SJCRH30 (cell line): ENCODE measurements at places on chromosomes 3 and 15.

DNA sequence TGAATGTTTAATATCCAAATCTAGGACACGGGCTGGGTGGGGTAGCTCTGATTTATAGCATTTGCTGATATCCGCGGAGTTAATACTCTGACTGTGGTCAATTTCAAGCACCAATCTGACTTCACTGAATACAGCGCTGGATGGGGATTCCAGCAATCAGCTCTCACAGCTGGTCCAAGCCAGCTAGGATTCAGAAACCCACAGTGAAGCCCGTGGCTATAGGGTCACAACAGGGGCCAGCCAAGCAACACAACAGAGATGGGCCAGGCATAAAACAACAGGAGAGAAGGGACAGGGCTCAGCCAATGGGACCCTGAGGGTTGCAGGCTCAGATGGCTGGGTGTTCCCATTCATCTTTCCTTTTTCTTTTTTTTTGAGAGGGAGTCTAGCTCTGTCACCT is 5.4 kb upstream of the LMAN1L start:
- DNase-seq: no peak

- DNase-seq: no peak
Measured at GRCh38 chr3:75218577-75218976, 445.6 kb upstream of the FRG2C start.

GRCh38 chr3:61730056-61730455 is 168.7 kb downstream of the PTPRG start:
- DNase-seq: peak; percentile 23

GRCh38 chr3:8900869-8901268 is 62.4 kb downstream of the RAD18 start:
- DNase-seq: no peak

- DNase-seq: no peak
Measured at GRCh38 chr15:74367296-74367854, at the start of gene CYP11A1. Gene CYP11A1 (minus strand): TSS chr15:74367646. CDS start chr15:74367585, 61 bp downstream.

DNA sequence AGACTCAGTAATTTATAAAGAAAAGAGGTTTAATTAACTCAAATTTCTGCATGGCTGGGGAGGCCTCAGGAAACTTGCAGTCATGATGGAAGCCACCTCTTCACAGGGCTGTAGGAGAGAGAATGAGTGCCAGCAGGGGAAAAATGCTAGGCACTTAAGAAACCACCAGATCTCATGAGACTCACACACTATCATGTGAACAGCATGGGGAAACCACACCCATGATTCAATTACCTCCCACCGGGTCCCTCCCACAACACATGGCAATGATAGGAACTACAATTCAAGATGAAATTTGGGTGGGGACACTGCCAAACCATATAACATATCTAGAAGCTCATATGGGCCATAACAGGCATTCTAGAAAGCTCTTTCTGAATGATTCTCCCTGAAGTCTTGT is 190.3 kb downstream of the WNT5A start:
- no peak for DNase-seq

DNA sequence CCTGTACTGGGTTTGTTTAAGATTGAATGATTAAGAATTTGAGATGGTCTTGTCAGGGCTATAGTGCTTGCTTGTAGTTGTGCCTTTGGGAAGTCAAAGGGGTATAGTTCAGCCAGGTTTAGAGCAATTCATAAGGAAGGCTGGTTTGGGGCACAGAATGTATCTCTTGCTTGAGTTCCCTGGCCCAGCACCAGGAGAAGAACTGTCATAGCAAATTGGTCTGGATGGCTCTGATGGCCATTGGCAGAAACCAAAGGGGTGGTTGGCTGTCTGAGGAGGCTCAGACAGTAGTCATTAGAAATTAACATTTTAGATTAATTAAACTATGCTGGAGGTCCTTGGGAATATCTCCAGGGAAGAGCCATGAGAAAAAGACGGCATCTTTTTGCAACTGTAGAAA is 25.4 kb upstream of the OTOL1 start:
- no peak for DNase-seq

DNA sequence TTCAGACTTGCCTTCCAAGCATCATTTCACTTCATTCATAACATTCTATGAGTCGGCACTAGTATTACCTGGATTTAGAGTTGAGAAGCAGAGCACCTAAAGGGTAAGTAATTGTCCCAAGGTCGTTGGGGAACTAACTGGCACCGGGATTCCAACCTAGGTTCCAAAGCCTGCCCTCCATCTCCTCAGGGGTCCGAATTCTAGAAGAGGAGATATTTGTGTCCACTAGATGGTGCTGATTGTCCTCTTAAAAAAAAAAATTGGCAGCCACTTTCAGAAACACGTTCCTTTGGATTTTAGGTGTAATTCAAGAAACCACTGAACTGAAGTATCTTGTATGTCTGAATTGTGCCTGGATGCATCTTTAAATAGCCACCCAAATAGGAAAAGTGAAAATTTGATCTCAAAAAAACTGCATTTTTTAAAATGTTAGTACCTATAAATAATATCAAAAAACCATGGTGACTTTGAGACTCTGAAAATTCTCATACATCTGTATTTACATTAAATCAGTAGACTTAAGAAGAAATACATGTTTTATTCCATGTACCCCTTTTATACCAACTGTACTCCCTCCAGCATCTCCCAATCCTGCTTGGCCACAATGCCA is 3.9 kb upstream of the FSIP1 start:
- DNase-seq: peak; percentile 16

GRCh38 chr15:89905846-89906378 is 6.8 kb downstream of the ARPIN start:
- DNase-seq: no peak

DNA sequence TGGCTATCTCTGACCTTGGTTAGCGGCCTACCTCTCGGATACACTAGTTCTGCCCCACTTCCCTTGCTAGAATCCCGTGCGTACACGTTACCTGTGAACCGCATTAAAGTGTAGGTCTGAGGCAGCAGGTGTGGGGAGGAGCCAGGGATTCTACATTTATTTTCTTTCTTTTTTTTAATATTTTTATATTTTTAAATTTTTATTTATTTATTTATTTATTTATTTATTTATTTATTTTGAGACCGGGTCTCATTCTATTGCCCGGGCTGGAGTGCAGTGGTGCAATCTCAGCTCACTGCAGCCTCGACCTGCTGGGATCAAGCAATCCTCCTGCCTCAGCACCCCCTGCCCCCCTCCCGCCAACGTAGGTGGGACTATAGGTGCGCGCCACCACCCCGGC is 60.9 kb upstream of the NR2E3 start:
- DNase-seq: no peak

GRCh38 chr3:2976796-2977195 is 133.4 kb downstream of the IL5RA start:
- no peak for DNase-seq

DNA sequence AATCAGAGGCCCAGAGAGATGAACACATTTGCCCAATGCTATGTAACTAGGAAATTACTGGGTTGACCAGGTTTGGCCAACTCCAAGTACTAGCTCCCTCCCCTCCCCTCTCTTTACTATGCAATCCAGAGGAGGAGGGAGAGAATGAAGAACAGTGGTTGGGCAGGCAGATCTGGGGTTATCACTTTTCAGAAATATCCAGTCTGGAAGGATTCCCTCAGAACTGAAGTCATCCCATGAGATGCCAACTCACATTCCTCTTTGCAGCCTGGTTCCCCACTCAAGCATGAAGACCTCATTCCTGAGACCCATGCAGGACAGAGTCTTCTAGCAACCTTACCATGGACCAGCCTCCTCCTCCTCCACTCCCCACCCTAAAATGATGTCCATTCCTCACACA is 201.1 kb downstream of the TLE3 start:
- no peak for DNase-seq

DNA sequence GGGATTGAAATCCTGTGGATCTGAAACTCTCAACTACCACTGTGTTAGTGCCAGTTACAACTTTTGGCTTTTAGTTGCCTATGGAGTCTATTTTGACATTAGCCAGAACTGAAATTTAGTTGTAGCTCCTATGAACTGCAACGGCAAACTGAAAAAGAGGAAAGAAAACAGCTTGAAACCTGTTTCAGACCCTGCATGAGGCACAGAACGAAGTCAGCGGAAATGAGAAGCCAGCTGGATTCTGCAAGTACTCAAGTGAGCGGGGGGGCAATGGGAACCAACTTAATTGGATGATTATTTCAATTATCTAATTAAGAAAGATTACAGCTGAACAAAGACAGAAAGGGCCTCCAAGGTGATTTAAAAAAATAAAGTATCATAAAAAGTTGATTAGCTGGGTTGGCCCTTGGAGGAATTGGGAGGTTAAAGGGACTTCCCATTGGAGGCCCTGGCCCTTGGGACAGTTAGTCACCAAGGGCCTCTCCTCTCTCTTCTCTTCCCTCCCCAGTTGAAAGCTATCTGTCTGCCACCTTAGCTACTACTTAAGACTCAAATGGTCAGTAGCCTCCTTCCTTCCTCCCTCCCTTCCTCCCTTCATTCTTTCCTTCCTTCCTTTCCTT is 352.1 kb downstream of the SHQ1 start:
- no peak for DNase-seq

DNA sequence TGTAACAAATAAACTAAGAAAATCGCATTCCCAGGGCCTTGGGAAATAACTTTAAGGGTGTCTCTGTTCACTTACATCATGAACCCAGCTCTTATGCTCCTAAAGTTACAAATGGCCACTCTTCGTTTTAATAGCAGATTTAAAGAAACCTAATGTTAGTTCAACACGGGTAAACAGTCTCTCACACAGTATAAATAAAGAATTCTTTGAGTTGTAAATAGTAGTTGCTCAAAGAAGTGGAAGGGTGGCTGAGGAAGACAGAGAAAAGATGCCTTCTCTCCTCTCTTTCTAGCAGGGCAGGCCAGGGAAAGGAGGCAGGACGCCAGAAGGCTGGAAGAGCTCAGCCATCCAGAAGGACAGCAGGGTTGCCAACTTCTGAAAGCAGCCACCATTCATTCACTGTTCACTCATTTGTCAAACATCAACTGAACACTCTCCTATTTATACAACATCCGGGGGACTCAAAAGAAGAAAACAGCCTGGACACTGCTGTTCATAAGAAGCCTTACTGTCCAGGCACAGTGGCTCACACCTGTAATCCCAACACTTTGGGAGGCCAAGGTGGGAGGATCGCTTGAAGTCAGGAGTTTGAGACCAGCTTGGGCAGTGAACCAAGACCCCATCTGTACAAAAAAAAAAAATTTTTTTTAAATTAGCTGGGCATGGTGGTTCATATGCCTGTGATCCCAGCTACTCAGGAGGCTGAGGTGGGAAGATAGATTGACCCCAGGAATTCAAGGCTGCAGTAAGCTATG is 47.3 kb downstream of the WWTR1 start:
- no peak for DNase-seq

- DNase-seq: no peak
Measured at GRCh38 chr3:36597422-36597821, 166.9 kb downstream of the DCLK3 start.

DNA sequence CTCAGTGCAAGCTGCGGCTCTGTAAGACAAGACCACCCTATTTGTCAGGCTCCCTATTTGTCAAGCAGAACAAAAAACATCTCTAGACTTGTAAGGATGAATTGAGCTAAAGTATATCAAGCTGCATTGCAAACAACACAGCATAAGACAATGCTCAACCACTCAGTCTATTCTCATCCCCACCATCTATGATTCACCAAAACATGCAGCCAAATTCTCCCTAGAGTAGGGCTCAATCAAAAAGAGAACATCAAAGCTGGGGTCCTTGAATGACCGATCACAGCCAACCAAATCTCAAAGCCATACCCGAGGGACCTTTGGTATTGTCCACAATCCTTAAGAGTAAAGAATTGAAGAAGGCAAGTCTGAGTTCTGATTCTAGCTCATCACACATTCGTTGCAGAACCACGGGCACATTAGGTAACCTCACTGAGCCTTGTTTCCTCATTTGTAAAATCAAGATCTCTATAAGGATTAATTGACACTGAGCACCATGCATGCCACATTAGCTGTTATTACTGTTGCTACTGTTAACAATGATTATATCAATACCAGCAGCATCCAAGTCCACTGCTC is 31.2 kb downstream of the RFTN1 start:
- no peak for DNase-seq

DNA sequence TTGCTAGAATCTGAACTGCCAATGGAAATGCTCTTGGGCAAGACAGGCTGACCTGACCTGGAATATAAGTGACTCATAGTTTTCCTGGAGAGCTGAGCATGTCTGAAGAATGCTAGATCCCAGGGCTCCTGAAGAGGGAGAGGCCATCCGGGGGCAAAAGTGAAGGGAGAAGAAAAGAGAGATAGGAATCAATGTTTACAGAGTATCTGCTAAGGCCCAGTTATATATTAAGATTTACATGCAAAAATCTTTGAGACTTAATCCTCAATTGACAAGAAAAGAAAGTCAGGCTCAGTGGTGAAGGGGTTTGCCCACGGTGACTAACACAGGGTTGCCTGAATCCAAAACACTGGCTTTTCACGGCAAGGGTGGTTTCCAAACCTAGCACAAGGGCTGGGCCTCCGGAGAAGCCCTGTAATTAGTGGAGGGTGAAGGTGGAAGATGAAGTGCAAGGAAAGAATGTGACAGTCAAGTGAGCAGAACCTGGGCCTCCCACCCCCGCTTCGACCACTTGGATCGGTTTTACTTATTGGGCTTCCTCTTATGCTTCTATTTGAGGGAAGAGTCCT is 91.7 kb upstream of the FGF12 start:
- no peak for DNase-seq

DNA sequence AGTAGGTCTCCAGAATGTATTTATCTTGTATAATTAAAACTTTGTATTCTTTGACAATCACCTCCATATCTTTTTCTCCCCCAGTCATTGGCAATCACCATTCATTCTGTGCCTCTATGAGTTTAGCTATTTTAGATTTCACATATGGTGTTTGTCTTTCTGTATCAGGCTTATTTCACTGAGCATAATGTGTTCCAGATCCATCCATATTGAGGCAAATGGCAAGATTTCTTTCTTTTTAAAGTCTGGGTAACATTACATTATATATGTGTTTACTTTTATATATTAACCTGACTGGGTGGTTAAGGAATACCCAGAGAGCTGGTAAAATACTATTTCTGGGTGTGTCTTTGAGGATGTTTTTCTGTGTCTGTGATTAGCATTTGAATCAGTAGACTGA is 486.6 kb downstream of the SQOR start:
- DNase-seq: no peak

- DNase-seq: peak; percentile 64
Measured at GRCh38 chr3:111864821-111865656, 6.0 kb downstream of the PHLDB2 start.

GRCh38 chr15:100862162-100862561 is 17.5 kb upstream of the ALDH1A3 start:
- no peak for DNase-seq

DNA sequence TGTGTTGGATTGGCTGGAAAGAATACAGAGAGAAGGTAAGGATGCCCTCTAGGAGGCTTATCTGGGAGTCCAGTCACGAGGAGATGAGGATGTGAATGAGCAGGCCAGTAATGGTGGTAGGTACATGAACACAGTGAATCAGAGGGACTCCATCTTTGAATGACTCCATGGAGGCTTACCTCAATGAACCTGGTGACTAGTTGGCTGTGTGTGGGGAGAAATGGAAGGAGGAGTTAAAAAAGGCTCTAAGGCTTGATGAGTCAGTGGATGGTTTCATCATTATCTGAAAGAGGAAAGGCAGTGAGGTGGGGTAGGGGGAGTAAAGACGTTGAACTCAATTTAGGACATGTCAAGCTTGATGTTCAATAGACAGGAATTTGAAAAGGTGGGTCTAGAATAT is 61.1 kb downstream of the KCNAB1 start:
- no peak for DNase-seq

- DNase-seq: no peak
Measured at GRCh38 chr3:73298243-73299183, 237.1 kb downstream of the EBLN2 start.
